Stimulated activated naive CD4-positive, alpha-beta T cell treated with Interleukin-2 at 50 U/mL for 16 hours (primary cell): ENCODE measurements at places on chromosomes 5 and 9.

DNA sequence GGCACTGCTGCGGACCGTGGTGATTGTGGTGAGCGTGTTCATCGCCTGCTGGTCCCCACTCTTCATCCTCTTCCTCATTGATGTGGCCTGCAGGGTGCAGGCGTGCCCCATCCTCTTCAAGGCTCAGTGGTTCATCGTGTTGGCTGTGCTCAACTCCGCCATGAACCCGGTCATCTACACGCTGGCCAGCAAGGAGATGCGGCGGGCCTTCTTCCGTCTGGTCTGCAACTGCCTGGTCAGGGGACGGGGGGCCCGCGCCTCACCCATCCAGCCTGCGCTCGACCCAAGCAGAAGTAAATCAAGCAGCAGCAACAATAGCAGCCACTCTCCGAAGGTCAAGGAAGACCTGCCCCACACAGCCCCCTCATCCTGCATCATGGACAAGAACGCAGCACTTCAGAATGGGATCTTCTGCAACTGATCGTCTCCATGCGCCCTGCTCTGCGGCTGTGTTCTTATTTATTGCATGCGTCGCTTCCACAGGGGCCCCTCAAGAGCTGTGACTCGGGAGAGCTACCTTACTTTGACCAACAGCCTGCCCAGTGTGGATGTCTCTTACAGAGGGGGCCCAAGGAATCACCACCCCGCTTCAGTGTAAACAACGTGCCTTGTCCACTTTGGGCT is 10.8 kb downstream of the S1PR3 start:
- DNase-seq = no peak

DNA sequence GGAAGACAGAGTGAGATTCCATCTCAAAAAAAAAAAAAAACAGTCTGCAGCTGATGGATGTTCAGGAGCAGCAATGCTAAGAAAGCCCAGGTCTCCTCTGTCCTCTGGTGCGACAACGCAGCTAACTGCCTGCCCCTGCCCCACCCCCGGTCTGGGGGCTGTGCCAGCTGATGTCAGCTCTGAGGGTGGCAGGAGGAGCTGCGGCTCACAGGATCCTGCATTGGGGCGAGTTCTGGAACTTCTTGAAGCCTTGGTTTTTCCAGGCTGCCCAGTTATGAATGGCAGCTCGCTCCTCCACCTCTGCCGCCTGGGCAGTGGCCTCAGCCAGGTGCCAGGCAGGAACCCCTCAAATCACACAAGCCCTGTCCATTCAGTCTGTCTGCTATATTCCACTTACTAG is 113.5 kb downstream of the ROR2 start:
- no peak for DNase-seq

- no peak for DNase-seq
Measured at GRCh38 chr9:24218656-24219055, 327.0 kb downstream of the IZUMO3 start.

GRCh38 chr5:89265511-89266179 is 382.7 kb upstream of the MEF2C start:
- no peak for DNase-seq

DNA sequence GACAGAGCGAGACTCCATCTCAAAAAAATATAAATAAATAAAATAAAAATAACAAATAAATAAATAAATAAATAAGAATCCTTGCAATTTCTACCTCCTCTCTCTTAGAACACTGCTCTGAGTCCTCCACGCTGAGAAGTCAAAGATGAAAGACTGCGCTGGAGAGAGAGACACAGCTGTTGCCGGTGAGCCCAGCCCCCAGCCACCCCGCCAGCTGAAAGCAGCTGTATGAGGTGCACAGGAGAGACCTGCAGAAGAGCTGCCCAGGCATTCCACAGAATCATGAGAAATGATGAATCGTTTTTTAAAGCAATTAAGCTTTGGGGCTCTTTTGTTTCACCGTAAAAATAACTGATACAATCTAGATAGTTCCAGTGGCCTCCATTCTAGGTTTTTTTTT is 16.3 kb upstream of the STRBP start:
- DNase-seq = no peak

- no peak for DNase-seq
Measured at GRCh38 chr5:142320851-142321560, 3.8 kb downstream of the SPRY4 start.

GRCh38 chr5:43121913-43122484 is 1.3 kb downstream of the ZNF131 start:
- DNase-seq = no peak

DNA sequence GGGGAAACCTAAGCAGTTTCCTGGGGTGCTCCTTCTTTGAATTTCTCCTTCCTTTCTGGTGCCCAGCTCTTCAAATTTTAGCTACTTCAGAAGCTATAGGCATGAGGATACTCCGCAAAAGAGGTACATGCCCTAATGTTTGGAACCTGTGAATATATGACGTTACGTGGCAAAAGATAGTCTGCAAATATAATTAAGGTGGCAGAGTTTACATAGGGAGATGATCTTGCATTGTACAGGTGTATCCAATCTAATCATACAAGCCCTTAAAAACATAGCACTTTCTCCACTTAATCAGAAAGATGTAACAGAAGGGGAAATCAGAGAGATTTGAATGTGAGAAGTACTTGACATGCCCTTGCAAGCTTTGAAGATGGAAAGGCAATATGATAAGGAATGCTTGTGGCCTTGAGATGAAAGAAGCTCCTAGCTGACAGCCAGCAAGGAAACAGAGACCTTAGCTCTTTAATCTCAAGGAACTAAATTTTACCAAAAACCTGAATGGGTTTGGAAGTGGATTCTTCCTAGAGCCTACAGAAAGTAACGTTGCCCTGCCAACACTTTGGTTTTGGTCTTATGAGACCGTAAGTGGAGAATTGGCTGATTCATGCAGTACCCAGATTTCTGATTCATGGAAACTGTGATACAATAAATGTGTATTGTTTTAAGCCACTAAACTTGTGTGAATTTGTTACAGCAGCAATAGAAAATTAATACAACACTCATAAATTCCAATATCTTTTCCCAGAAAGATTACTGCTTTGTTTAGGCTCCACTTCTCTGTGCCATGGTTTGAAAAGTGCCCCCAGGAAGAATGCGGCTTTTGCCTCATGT is 268.4 kb downstream of the FAM170A start:
- no peak for DNase-seq

DNA sequence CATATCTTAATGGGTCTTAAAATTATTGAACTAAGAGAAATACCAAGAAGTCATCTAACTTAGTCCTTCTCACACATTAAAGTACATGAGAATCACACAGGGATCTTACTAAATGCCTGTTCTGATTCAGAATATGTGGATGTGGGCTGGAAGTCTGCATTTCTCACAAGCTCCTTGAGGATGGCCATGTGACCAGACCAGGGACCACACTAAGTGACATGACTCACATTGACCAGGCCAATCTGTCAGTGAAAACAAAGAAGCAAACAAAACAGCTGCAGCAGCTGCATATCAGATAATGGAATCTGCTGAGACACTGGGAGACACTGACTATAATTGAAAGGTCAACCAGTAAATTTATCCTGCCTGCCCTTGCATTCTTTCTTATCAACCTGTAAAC is 110.5 kb downstream of the ADAMTS12 start:
- no peak for DNase-seq

DNA sequence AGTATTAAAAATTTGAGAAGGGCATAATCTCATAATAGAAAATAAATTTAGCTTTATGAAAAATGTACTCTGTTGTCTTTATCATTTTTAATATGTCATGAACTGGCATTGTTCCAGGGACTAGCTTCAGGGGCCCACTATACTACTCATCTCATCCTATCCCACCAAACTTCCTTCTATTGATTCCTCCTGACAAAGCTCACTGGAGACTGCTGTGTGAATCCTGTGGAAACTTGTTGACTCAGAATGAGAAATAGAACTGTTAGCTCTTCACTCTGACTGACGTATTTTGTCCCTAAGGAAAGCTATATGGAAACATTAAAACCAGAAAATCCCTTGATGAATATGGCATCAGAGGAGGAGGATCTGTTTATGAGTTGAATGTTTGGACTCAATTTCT is 29.8 kb upstream of the BNIP1 start:
- DNase-seq = no peak

- no peak for DNase-seq
Measured at GRCh38 chr5:113735751-113736150, 222.3 kb downstream of the YTHDC2 start.
